ENCODE measurements at places on chromosomes 7 and 10. TPM values are rescaled to one million over a fixed set of nuclear protein-coding genes. Genes with fewer than 3 reads are reported as not detected.

- H3K27ac ChIP-seq = no peak overlapping the region
- no peaks in the 10 kb centered on the region for H3K27me3 ChIP-seq
- no peak overlapping the region for H3K4me3 ChIP-seq
- no peak for DNase-seq
- H3K36me3 ChIP-seq = no peaks in the 10 kb centered on the region
These were observed 13.0 kb upstream of the ADAMTS14 start for GRCh38 chr10:70659306-70659705.

GHRHR gene
- total RNA-seq = not detected

UCN3 gene
- not detected for total RNA-seq

DNA sequence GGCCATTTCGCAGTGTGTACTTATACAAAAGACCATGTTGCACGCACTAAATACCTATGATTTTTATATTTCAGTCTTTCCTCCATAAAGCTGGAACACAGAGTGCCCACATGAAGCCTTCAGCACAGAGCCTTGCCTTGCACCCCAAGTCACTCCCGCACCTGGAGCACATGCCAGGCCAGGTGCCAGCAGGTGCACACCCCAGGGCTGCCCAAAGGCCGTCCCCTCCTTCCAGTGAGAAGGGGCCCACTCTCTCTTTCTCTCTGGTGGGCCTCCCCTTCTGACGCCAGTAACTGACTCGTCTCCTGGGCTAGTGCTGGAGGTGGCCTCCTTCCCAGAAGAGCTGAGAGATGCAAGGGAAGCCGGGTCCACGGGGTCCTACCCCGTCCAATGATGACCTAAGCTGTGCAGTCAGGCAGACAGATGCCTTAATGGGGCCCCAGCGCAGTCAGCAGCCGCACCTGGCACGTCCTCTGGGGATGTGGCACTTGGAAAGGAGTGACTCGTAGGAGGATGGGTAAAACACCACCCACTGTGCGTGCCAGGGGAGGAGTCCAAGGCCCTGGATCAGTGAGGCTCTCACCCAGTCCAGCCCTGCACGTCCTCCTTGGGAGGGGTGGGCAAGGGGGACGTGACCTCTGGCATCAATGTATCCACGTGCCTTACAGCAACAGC is 17.7 kb upstream of the SHH start:
- peaks cover 36% of the 10 kb centered on the region for H3K27me3 ChIP-seq
- no peak for DNase-seq
- H3K36me3 ChIP-seq = no peaks in the 10 kb centered on the region

ZP3 gene
- not detected for total RNA-seq

DNA sequence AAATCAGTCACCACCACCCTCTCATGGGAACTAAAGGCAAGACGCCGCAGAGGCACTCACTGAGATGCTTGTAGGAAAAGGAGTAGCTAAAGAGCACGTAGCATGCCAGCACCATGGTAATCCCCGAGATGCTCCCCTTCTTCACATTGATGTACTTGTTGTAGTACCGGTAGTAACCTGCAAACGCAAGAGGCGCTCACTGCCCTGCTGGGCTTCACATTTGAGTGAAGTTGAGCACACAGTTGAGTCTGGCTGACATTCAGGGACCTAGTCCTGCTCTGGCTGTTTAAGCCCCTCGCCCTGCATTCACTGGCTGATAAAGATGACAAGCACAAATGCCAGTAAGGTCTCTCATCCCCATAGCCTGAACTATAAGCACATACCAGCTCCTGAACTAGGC is 6.9 kb downstream of the ATP5MF start:
- H3K4me3 ChIP-seq = no peak overlapping the region
- no peaks in the 10 kb centered on the region for H3K27me3 ChIP-seq
- H3K27ac ChIP-seq = no peak overlapping the region

GRCh38 chr10:945778-946177 is 14.3 kb upstream of the LARP4B start:
- H3K4me1 ChIP-seq = peaks cover 7% of the 10 kb centered on the region
- no peaks in the 10 kb centered on the region for H3K27me3 ChIP-seq
- no peak overlapping the region for H3K27ac ChIP-seq
- no peaks in the 10 kb centered on the region for H3K36me3 ChIP-seq

DNA sequence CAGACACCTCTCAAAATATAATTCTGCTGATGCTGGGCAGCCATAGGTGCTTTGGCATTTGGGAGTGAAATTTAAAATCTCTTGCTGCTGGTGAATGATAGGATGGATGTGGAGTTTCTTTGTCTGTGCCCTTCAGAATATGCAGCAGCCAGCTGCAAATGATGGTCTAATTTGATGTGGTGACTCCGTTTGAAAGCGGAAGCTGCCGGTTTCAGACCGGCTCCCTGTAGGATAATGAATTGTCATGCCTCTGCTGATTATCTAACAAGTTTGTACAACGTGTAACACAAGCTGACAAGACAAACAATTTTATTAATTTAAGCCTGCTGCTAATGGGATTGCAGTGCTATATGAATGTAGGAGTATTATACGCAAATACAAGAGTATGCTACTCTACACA is 103.5 kb downstream of the SND1 start:
- H3K4me1 ChIP-seq = peaks cover 9% of the 10 kb centered on the region
- H3K36me3 ChIP-seq = no peaks in the 10 kb centered on the region
- H3K27ac ChIP-seq = no peak overlapping the region
- no peaks in the 10 kb centered on the region for H3K27me3 ChIP-seq
- no peak for DNase-seq

Data from stomach (tissue), 19 donors.